Cerebellar nuclear complex (tissue), 1 donor: ENCODE measurements at places on chromosomes 1 and 21.

DNA sequence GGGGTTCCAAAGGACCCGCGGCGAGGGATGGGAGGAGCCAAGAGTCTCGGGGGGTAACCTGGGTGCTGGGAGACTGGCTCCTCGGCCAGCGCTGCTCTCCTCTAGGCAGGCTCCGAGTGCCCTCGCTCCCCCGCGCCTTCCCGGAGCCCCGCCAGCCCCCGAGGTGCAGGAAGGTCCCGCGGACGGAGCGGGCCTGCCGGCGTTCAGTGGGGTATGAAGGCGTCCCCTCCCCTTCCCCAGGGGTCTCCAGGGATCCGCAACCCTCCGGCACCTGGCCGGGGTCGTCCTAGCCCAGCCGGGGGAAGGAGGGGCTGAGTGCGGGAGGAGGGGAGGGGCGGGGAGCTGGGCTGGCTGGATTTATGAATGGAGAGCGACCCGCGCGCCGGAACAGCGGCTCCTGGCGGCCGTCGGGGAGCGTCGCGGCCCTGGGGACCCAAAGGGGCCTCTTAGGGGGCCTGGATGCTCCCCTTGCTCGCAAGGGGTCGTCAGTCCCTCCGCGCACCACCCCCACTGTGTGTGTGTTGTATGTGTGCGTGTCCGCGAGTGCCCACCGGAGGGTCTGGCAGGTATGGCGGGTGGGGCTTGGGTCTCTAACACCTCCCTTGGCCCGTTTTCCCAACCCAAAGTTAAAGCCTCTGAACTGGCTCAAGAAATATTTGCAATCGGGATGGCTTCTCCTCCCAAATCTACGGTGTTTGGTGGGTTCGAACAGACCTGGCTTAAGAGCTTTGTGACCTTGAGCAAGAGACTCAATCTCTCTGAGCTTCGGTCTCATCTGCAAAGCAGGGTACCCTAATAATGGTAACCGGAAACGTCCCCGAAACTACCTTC, 642 bp downstream of the HCRTR1 start:
- DNase-seq, result no peak

DNA sequence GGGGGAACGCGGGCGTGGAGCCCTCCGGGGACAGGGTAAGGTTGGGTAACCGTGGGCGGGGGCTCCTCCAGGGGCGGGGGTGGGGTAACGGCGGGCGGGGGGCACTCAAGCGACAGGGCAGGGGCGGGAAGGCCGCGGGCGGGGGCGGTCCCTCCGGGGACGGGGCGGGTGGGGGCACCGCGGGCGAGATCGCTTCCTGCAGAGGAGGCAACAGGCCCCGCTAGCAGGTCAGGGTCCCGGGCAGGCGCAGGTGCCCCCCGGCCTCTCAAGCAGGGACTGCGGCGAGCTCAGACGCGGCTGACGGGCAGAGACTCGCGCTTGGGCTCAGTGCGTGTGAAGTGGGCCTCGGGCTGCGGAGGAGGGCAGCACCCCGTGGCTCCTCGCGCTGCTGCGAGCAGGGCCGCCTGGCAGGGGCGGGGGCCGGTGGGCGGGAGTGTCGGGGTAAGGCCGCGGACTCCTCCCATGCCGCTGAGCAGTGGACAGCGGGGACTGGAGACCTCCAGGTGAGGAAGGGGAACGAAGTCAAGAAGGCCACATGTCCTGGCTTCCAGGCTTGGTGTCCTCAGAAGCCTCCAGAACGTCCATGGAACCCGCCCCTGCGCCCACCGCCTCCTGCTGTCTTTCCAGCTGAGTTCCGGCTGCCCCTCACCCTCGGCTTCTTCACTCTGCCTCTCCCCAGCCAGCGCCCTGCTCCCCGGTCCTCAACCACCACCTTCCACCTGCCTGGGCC, 627 bp upstream of the GNB1 start:
- DNase-seq, result no peak

DNA sequence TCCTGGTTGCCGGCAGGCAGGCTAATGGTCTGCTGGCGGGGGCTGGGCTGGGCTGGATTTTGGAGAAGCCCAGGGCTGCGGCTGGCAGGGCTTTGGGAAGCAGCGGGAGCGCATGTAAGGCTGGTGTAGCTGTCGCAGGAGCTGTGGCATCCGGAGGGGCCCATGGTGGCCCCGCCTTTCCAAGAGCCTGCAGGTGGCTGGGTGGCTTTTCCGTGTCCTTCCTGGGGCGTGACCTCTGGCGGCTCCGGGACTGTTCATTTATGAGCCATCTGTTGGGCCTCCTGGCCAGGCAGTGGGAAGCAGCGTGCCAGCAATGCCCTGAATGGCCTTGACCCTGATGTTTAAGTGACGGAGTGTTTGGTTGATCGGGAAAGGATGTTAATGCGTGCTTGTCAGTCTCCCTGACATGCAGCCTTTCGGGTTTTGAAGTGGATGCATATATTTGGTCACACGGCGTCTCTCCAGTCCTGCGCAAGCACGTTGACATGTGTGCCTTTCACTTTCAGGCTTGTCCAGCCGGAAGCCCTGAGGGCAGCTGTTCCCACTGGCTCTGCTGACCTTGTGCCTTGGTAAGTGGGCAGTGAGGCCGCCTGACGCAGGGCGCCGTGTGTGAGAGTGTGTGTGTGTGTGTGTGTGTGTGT, 38.5 kb downstream of the AGPAT3 start:
- DNase-seq, result no peak

DNA sequence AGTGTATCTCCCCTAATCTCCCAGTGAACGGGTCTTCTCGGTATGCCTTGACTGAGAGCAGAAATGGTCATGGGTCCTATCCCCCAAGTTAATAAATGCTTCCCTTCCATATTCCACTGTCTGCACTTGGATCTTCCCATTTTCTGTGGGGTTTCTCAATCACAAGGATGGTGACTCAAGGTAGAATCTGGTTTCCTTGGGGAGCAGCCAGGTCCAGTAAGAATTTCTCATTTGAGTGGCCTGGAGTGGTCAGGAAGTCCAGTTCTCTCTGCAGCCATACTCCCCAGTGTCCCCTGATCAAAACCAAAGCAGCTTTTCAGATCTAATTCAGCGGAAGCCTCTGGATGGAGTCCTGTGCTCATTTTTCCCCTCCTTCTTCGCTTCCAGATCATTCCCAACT, 14.8 kb upstream of the SLC27A3 start:
- no peak for DNase-seq
